ENCODE measurements at places on chromosomes 1 and 21.

GRCh38 chr1:113694910-113695309 lies 64.4 kb downstream of the PHTF1 start:
- DNase-seq: no peak

- DNase-seq: no peak
Measured at GRCh38 chr1:119590393-119590792, 57.7 kb downstream of the ZNF697 start.

- DNase-seq: no peak
Measured at GRCh38 chr1:226568077-226568831, 19.7 kb downstream of the STUM start.

GRCh38 chr1:248804771-248805681 lies 20.7 kb downstream of the SH3BP5L start:
- DNase-seq: no peak

DNA sequence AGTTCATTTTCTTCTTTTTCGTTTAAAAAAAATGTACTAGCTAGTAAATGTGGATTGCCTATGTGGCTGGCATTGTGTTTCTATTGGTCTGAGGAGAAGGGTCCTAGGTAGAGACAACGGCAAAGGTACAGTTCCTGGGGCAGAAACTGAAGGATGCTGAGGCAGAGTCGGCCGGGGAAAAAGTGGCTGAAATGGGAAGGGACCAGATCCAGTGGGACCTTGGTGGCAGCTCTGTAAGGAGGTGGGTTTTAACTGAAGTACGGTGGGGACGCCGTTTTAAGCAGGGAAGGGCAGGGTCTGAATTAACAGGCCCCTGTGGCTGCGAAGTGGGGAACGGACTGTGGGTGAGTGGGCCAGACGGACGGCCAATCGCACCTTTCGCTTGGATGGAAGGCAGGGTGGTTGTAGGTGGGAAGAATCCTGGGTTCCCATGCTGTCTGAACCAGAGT lies 420 bp upstream of the VPS13D start:
- no peak for DNase-seq

DNA sequence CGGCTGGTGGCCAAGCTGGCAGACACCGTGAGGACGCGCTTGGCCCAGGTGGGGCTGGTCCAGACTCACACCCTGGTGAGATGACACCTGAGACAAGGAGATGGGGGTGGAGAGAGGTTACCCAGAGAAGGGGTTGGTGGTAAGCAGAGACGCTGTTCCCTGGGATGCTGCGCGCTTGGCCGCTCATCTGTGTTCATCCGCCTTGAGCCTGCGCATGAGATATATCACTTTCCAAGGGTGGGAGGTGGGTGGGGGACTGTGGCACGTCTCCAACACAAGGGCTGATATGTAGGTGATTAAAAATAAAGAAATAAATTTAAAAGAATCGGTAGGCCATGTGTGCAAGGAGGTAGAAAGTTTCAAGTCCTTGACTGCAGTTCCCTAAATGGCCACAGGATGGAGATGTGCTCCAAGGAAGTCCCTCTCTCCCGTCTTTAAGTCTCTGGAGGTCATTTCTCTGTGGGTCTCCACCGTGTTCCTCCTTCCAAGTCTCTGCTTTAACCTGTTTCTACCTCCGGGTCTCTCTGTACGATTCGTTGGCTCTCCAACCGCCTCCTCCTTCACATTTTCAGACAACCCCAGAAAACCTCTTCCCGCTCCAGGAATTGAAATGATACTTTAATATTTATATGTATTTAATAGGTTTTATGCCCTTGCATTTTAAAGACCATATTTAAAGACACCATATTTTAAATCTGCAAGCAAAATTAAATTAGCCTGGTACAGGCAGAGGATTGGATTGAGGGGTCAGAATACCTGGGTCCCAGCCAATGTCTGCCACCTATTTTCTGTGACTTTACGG lies 4.5 kb downstream of the TTC24 start:
- peak; percentile 86 for DNase-seq

DNA sequence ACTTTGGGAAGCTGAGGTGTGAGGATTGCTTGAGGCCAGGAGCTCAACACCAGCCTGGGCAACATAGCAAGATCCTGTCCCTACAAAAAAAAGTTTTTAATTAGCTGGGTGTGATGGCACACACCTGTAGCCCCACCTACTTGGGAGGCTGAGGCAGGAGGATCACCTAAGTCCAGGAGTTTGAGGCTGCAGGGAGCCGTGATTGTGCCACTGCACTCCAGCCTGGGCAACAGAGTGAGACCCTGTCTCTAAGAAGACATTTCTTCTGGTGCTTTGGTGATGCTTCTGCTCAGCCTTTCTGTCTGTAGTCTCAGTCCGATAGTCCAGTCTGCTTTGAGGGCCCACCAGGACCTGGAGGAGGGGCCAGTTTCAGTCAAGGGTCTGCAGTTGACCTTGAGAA lies 8.3 kb downstream of the PGD start:
- no peak for DNase-seq

DNA sequence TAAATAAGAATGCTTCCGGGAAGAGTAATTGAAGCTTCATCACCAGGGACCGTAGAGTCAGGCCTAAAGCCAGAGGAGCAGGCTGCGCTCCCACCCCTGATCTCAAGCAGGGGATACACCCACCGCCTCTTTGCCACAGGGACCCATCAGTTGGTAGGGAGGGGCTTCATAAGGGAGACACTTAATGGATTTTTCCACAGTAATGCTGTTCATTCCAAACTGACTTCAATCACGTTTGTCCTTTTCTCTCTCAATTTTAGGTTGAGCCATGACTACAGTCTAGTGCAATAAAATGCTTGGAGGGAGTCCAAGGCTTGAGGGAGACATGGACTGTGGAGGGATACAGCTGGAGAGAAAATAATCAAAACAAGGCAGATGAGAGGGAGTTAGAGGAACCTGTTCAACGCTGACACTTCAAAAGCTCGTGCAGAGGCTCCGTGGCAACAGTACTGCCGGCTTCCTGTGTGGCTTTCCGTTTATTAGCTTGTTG lies 111.5 kb downstream of the SEC16B start:
- DNase-seq: peak; percentile 7

DNA sequence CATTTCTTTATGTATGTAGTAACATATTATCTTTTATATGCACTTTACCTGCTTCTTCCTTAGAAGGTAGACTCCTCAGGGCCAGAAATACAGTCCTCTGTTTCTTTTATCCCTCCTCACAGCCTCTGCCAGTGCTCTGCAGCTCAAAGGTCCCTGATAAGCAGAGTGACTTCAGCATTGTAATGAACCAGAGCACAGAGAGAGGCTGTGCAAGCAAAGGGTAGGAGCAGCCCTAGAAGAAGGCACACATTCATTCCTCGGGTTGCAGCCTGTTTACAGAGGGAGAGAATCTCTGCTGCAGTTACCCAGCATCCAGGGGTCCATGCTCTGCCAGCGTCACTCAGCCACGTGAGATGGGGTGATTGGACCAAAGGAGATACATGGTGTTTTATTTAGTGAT lies 101.1 kb downstream of the RHOU start:
- DNase-seq: peak; percentile 46

GRCh38 chr1:183633676-183634343 lies 1.8 kb downstream of the ARPC5 start:
- DNase-seq: no peak

GRCh38 chr1:114008480-114008941 lies 29.2 kb downstream of the OLFML3 start:
- DNase-seq: no peak

DNA sequence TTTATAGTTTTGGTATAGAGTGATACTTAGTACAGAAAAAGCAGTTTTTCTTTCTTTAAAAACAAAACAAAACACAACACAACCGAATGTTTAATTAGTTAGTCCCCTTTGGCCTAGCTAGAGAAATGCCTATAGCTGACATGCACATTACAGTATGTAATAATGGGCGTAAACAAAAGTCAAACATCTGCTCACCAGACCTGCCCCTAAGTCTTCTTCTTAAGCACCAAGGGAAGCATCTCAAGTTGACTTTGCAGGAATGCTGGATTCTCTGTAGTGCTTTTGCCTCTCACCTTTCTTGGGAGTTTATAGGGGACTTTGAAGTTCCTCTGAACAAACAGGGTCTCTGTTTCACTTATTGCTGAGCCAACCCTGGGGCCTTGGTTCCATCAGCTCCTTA lies 143.7 kb downstream of the TM2D1 start:
- no peak for DNase-seq

DNA sequence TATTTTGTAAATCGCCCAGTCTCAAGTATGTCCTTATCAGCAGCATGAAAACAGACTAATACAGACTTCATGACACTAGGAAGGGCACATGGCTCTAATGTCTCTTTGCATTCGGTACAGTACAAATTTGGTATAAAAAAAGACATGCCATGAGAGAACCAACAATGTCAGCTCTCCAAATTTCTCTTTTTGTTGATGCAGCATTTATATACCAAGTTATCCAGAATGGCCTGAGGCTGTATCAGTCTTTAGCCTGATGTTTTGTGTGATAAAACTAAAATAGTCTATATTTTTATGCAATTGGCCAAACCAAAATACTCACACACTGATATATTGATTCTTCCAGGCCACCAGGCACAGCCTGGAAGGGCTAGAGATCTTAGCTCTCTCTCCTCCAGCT lies 124.3 kb upstream of the SAMSN1 start:
- no peak for DNase-seq

DNA sequence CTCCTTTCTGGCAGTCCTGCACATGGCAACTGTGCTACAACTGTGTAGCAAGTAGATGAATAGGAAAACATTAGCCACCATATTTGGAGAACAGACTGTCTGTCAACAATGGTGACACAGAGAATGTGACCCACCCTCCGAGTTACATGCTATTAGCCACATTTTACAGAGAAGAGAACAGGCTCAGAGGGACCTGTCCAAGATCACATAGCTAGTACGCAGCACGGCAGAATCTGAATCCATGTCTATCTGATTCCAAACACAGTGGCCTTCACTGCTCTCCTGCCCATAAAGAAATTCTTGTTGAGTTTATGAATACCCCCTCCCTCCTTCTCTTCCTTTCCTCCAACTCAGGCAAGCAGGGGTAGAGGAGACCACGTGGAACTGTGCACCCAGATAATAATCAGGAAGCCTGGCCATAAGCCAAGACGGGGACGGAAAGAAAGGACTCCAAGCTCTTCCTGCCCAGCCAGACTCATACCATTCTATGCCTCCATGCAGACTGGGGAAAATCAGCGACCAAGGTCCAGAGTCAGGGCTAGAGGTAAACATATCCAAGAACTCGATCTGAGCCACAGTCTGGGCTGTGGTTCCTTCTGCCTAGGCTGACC lies 78.8 kb downstream of the TRABD2B start:
- DNase-seq: peak; percentile 19

GRCh38 chr1:207027206-207027777 lies 5.3 kb downstream of the C1orf116 start:
- no peak for DNase-seq

GRCh38 chr1:223229756-223230155 lies 86.7 kb upstream of the TLR5 start:
- DNase-seq: no peak

GRCh38 chr1:30635391-30635975 lies 87.9 kb downstream of the MATN1 start:
- DNase-seq: no peak

- peak; percentile 59 for DNase-seq
Measured at GRCh38 chr1:203475012-203475981, at the start of gene PRELP. TSS of gene PRELP (plus strand) at chr1:203475806. CDS start at chr1:203483185, 7,379 bp downstream.

DNA sequence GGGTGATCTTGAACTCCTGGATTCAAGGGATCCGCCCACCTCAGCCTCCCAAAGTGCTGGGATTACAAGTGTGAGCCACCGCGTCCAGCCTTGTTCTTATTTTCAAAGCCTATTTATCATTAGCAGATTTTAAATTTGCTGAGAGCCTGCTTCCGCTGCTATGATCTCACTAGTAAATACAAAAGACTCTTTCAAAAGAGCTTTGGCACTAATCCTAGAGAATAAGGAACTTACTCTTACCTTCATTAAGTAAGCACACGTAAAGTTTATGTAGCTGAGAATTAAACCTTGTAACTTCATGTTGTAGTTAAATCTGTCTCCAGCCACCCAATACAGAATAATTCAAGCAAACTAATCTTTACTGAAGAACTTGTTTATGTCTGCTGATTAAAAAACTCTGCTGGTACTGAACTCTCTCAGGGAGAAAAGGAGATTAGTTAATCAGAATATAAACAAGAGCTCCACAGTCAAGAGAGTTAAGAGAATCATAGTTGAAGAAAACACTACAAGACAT lies 72.3 kb downstream of the RUSC1 start:
- DNase-seq: peak; percentile 55

GRCh38 chr1:151968058-151968457 lies 25.6 kb downstream of the S100A10 start:
- DNase-seq: peak; percentile 47

GRCh38 chr1:227273557-227273956 lies 44.7 kb downstream of the CDC42BPA start:
- DNase-seq: peak; percentile 29

- DNase-seq: peak; percentile 83
Measured at GRCh38 chr1:39091845-39092645, 65.9 kb downstream of the NDUFS5 start.

DNA sequence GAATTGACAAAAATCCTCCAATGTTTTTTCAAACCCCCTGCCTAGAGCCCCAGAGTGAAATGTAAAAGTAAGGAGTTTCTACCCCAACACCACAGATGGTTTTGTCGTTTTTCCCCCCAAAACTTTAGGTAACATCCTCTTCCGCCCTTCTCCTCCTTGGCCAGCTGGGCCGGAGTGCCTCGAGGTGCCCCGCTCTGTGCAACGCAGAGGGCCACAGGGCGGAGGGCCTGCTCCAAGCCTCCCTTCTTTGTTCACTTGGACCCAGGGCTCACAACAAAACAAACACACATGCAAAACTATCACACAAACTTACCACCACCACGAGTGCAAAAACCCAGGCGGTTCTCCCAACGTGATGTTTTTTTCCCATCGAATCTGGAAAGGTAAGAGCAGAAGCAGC lies 1.9 kb downstream of the SSBP3 start:
- DNase-seq: no peak

- no peak for DNase-seq
Measured at GRCh38 chr1:91578320-91579109, 77.9 kb downstream of the CDC7 start.

GRCh38 chr1:40690771-40691537 lies 550 bp upstream of the NFYC start:
- DNase-seq: no peak

GRCh38 chr1:212791261-212791675 lies 309 bp downstream of the NSL1 start:
- DNase-seq: no peak

GRCh38 chr1:246261639-246262038 lies 245.4 kb downstream of the SMYD3 start:
- DNase-seq: no peak

Data from body of pancreas (tissue), 4 donors.